Hematopoietic multipotent progenitor cell treated with erythropoietin and hydrocortisone succinate and interleukin-3 and kit ligand, for 6 days (in vitro differentiated cells): ENCODE measurements at places on chromosomes 6 and 20.

- DNase-seq, result no peak
Measured at GRCh38 chr20:56299362-56299761, 50.8 kb downstream of the MC3R start.

DNA sequence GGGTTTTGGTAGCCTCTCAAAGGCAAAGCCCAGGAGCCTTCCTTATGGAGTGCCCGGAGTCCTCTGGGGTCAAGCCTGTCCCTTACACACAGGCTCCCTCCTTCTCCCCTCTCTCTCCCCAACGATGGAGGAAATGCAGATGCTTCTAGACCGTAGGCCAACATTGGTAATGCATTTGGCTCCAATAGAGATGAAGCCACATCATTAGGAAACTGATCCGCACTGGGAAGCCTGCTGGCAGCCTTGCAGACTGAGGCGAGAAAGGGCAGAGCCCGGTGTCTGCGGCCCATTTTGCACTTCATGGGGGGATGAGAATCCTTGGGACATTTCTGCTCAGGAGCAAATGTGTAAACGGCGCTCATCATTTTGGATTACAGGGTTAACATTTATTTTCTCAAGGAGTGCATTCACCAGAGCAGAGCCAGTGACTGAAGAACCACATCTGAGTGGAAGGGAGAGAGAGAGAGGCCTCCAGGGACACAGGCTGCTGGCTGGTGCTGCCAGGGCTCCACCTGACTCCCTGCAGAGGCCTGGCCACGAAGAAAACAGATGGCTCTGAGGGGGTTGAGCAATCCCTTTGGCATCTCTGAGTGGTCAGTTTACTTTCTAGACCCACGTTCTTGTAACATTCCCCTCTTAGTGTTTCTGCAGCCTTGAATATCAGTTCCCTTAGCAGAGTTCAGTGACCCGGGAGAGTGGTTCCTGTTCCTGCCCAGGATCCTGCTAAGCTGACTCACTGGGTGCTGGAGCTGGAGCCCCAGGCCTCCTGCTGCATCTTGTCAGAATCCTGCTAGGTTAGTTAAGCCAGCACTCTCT is 4.4 kb upstream of the CST3 start:
- no peak for DNase-seq

DNA sequence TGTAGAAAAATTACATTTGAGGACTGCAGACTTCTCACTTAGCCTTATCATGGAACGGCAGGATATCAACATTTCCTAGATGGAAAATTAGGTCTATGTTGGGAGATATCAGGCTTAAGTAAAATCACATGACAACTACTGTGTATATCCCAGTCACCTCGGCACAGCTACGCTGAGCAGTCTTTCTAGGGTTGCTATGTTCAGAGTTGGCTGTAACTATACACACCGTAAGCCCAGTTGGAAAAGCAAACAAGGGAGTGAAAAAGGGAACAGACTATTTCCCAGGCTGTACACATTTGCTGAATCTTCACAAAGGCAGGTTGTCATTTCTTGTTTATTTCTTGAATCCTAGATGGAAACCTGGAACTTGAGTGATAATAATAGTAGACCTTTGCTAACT is 80.7 kb upstream of the PTPRK start:
- no peak for DNase-seq

DNA sequence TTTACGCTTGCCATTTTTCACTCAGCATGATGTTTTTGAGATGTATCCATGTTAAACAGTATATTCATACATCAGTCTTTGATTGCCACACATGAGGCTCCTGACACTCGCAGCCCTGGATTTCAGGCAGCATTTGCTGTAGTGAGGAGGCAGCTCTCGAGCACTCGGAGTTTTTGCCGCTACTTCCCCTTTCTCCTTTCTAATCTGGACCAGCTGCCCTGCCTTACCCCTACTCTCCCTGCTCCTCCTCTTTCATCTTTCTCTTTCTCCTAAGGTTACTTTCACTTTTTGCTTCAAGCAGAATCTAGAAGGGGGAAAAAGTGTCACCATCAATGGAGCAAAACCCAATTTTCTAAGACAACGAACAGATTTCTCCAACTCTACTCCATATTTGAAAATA is 5.9 kb upstream of the CST3 start:
- DNase-seq, result peak; percentile 32

GRCh38 chr6:16671302-16672289 is 89.7 kb downstream of the ATXN1 start:
- DNase-seq, result no peak
